ENCODE measurements at places on chromosomes 12 and 14. TPM values are rescaled to one million over a fixed set of nuclear protein-coding genes. Genes with fewer than 3 reads are reported as not detected.

The TTLL5 gene
- 26.0 TPM for total RNA-seq

DNA sequence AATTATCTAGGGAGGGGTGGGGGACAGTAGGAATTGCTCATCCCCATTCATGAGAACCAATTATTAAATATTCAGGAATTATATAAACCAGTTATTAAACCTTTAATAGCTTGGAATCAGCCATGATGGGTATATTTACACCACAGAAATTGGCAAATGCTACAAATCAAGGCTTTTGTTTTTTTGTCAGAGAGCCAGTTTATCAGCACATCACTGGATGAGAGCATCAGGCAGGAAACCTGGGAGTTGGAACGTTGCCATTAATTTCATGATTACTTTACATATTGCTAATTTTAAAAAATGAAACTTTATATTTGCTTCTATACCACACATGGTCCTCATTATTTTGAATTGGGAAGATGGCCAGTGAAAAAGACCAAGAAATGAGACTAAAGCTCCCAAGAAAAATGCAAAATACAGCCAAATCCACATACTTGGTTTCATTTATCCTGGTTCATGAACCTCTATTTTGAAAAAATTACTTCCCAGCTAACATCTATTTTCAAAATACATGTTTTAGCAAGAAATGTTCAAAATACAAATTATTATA, 48.4 kb downstream of the ATL1 start:
- DNase-seq = no peak

DNA sequence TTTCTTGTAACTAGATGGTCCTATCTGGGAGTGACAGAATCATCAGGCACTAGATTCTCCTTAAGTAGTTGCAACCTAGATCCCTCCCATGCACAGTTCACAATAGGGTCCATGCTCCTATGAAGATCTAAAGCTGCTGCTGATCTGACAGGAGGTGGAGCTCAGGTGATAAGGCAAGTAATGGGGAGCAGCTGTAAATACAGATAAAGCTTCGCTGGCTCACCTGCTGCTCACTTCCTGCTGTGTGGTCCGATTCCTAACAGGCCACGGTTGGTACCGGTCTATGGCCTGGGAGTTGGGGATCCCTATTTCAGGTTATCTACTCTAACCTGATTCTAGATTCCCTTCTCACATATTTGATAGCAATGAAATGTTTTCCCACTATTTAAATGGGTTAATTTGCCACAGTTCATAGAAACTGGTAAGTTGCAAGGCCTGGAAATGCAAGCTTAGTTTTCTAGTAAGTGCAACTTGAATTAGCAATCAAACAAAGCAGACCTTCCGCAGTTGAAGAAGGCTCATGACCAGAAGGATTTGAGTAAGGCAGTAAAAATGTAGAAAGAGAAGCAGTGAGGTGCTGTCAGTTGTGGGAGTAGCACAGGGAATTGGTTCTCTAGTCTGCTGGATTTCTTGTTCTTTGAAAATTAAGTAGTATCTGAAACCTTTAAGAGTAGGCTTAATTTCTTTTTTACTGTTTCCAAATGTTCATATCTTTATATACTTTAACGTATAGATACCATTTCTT, 332.3 kb downstream of the EGLN3 start:
- no peak for DNase-seq

The RTN1 gene
- total RNA-seq = 3.4 TPM

DNA sequence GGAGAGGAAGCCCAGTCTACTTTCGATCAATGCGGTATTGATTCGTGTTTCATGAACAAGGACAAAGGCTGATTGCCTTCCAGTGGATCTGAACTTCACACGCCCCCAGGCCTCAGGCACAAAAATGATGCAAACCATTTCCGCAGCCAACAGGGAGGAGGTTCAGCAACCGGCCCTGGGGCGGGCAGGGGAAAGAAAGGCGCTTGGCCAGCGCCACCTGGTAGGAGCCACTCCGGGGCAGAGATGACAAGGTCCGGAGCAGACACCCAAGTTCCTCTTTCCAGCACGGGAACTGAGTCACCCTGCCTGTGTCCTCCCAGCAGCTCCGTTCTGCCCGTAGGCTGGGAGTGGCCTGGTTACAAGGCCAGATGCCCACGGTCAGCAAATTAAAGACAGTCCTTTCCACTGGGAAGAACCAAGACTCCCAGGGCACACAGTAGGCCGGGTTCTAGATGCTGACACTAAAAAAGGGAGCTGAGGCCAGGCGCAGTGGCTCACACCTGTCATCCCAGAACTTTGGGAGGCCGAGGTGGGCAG, 136.3 kb downstream of the SCARB1 start:
- no peak for DNase-seq

- no peak for DNase-seq
Measured at GRCh38 chr14:62301080-62301479, 538.9 kb downstream of the SNAPC1 start.

The KITLG gene
- not detected for total RNA-seq

The OR4E2 gene
- not detected for total RNA-seq
